ENCODE measurements at places on chromosomes 5 and 9. TPM values are rescaled to one million over a fixed set of nuclear protein-coding genes. Genes with fewer than 3 reads are reported as not detected.
A peak's percentile ranks its signal among the peaks of the same experiment; 100 is the strongest.

GRCh38 chr5:168076561-168076991 lies 214.9 kb upstream of the WWC1 start:
- DNase-seq, result peak; percentile 45

DNA sequence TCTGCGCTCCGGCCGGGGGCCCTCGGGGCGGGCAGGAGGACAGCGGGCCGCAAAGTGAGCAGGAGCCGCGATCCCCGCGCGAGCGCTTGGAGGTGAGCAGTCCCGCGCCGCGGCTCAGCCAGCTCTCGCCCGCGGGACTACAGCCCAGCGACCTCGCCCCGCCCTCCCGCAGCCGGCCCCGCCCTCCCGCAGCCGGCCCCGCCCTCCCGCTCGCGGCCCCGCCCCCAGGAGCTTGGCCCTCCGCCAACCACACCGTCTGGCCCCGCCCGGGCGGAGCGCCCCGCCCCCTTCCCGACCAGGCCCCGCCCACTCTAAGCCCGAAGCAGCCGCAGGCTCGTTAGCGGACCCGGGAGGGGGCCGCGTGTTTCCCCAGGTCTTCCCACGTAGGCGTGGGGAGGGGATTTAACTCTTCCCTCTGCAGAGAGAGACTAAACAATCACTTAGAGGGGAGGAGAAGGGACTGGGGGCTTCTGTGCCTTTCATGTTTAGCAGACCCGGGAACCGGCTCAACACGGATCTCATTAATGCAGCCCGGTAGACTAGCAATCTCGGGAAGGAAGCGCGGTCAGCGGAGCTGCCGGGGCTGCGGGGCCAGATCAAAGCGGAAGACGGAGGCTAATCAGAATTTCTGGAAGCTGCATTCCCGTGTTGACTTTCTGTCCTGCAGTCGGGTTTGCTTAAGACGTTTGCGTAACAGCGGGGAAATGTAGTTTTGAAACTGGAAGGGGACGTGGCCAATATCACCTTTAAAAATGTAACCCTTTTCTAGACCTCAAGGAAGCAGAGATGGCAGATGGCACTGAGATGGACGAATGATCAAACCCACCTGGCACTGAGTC lies at the start of gene MYO10:
Gene MYO10 (minus strand): TSS at position 139 of the 839 bp plus-strand sequence. CDS start 480 bp downstream, outside the sequence.
- peak; percentile 81 for DNase-seq

- DNase-seq, result no peak
These were observed 261.7 kb downstream of the ISL1 start for GRCh38 chr5:51644976-51645375.

WNT8A gene
- not detected for polyA plus RNA-seq

MARCOL gene
- 0.16 TPM for polyA plus RNA-seq

CHD1 gene
- 70.7 TPM for polyA plus RNA-seq

All from right lung (tissue), 10 donors.